ENCODE measurements at places on chromosomes 1 and 21. TPM values are rescaled to one million over a fixed set of nuclear protein-coding genes. Genes with fewer than 3 reads are reported as not detected.

DNA sequence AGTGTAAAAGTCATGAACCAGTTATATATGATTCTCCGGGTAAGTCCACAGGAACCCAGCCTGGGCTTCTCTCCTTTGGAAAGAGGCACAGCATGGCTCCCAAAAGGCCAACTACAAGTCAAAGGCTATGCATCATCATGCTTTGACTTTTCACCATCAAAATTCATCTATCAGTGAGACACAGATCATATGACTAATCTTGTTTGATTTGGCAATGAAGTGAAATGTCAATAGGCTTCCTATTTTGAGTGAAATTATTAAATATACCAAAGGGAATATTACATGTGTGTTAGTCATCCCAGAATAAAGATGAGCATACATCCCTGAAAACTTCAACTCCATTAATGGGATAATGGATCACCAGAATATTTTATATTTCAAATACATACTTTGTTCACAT, 83.5 kb upstream of the ADGRL2 start:
- no peak for DNase-seq

DNA sequence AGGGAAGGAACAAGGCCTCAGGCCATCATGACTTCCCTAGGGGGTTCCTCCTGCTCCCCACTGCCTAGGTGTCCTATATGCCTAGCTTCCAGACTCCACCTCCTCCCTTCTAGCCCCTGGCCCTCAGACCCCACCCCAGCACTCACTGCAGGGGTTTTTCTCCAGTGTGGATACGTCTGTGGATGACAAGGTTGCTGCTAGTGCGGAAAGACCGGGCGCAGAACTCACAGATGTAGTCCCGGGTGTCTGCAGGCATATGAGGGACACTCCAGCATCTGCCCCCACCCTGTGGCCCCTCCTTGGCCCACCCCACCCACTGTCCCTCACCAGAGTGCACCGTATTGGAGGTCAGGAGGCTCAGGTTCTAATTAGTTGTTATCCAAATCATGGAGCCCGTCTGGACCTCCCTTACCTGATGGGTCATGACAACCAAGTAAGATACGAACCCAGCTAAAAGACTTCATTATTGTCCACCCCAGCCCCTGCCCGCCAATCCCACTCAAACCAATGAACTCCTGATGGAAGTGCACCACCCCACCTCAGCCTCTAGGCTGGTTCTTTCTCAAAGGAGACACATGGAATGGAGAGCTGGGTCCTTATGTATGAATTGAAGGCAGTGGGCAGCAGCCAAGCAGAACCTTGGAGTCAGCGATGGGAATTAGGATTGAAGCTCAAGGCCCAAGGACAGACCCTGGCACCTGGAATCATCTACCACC, 8.2 kb downstream of the ZNF692 start:
- no peak for DNase-seq

GRCh38 chr1:15172405-15173259, 19.1 kb downstream of the TMEM51 start:
- no peak for DNase-seq

The OPRD1 gene
- not detected for total RNA-seq

The BACH1 gene
- 50.1 TPM for total RNA-seq

The CRABP2 gene
- 20.9 TPM for total RNA-seq

DNA sequence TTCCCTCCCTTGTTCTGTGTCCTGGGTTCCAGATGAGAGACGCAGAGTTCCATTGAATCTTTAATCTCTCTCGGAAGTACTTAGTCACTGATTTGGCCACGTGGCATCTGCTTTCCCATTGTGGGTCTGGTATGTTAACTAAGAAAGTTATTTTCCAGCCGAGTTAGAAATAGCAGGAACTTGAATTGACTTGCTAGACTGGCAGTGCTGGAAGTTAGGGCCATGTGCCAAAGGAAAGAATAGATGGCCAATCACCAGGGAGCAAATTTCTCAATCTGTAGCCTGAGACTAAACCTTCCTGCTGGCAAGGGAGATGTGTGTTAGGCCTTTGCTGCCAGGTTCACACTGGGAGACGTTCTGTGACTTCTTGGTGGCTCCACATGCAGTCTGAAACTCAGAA, 24.2 kb upstream of the SLFNL1 start:
- DNase-seq: no peak

DNA sequence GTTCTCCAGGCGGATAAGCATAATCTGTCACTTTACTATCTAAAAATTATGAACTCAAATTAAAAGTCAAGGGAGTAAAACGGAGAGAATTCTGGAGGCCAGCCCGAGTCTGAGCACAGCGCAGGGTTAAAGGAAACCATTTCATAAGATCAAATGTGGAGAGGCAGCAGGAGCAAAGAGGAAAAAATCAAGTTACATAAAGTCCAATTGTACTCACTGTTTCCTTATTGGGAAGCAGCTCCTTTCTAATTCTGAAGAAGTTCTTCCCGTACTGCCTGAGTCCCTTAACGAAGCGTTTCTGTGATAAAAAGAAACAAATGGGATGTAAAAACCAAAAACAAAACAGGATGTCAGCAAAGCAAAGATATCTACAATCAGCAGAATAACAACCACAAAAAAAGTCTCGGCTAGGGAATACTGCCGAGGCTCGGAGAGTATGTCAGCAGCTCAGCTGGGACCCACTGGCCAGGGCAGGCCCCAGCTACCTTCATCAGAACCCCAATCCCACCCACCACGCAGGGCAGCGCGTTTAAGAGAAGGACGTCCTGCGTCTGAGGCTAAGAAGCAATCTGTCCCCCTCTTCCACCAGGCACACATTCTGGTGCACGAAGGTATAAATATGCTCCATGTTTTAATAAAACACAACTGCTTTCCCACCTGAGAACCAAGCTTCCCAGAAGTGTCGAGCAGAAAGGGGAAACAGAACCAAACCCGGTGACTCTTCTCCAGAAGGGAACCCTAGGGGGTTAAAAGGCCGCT, 104.8 kb downstream of the SLC45A1 start:
- DNase-seq: no peak

- DNase-seq: no peak
Measured at GRCh38 chr1:201310986-201311355, 27.7 kb downstream of the PKP1 start.

GRCh38 chr1:168466714-168467131, 77.1 kb downstream of the XCL2 start:
- DNase-seq: no peak

- DNase-seq: peak; percentile 36
Measured at GRCh38 chr1:246792603-246793002, 68.4 kb downstream of the SCCPDH start.

The COL24A1 gene
- total RNA-seq: 0.38 TPM

GRCh38 chr1:42364542-42364941, 16.1 kb upstream of the RIMKLA start:
- no peak for DNase-seq

DNA sequence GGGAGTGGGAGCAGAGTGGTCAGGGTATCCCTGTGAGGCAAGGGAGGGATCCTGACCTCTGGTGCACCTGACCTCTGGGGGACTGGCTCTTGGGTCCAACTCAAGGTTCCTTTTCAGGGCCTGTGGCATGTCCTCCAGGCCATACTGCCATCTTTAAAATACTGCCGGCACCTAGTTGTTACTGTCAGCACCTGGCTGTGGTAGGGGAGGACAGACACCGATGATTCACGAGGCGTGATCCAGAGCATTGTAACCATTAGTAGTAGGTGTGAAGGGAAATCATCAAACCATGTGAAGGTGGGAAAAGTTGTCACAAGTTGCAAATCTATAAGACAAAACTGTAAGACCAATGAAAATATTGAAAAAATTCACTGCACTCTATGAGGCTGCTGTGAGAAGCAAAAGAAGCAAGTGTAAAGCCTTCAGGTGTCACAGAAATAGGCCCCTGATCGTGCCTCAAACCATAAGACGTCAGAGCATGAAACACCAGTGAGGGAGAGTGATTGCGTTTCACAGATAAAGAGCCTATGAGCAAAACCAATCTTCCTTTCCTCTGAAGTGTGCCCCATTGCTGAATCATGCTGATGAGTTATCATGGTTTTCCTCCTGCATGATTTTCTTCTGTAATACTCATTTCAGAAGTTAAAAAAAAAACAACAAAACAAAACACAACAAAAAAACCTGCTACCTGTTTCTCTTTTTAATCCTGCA, 55.3 kb downstream of the CDC7 start:
- no peak for DNase-seq

GRCh38 chr1:59138402-59138801, 158.5 kb upstream of the FGGY start:
- DNase-seq: no peak

The WNT3A gene
- not detected for total RNA-seq

DNA sequence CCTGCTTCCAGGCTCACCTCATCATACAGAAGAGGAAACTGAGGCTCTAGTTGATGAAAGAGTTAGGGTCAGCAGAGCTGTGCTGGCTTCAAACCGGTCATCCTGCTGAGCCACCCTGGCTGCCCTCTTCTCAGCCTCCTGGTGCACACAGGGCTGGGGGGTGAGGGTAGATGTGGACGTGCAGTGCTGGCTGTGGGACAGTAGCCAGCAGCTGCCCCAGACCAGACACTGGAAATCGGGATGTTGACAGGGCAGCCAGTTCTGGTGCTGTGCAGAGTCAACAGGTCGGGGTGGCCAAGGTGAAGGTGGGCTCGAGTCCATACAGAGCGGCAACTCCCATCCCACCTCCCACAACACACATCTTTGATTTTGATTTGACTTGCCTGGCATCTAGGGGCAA, 1.5 kb upstream of the CLCNKA start:
- no peak for DNase-seq

- DNase-seq: no peak
Measured at GRCh38 chr1:29520571-29521437, 284.5 kb downstream of the PTPRU start.

DNA sequence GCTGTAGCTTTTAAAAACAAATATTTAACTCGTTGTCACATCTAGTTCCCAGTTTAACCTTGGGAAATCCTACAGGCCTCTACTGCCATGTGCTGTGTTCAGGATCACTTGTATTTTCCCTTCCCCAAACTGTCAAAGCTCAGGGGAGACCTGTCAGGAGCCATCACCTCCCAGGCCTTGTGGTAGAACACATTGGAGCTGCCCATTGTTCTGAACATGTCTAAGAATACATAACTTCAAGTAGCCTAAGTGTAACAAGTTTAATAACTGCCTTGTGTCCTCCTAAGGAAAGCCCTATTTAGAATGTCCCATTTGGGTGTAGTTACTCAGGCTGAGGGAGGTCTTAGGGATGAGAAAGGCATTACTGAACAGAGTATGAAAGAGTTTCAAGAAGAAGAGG, 28.6 kb upstream of the PIGC start:
- DNase-seq: no peak

The LDLRAD1 gene
- total RNA-seq: not detected

- no peak for DNase-seq
Measured at GRCh38 chr1:232474826-232475225, 155.1 kb downstream of the SIPA1L2 start.

The AGO4 gene
- total RNA-seq: 22.0 TPM

DNA sequence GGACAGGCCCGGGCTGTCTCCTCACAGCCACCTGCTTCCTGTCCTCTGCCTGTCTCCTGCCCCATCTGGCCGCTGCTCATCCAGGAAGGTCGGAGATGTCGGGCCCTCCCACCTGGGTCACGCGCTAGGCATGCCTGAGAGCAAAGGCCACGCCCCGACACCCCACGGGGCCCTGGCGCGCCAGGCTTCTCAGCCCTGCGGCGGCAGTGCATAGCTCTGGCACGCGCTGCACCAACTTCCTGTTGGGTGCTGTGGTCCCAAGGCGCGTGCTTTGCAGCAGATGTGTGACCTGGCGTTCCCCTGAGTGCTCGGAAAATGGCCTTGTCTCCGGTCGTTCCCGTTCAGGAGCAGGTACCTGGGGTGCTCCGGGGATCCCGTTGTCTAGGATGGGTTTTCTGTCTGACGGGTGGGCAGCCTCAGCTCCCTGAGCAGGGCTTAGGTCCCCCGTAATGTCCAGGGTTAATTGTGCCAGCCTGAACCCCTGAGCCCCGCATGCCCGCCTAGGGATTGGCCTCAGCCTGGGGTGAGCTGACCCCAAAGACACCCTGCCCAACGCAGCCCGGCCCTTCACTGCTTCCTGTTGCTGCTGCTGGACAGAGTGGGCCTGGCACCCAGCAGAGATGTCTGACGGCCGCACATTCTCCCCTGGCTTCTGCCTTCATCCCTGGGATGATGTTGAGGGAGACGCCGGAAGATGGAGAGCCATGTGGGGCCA, 19.4 kb upstream of the KCNAB2 start:
- peak; percentile 95 for DNase-seq

GRCh38 chr1:222971146-222971545, 156.3 kb downstream of the DISP1 start:
- DNase-seq: no peak

DNA sequence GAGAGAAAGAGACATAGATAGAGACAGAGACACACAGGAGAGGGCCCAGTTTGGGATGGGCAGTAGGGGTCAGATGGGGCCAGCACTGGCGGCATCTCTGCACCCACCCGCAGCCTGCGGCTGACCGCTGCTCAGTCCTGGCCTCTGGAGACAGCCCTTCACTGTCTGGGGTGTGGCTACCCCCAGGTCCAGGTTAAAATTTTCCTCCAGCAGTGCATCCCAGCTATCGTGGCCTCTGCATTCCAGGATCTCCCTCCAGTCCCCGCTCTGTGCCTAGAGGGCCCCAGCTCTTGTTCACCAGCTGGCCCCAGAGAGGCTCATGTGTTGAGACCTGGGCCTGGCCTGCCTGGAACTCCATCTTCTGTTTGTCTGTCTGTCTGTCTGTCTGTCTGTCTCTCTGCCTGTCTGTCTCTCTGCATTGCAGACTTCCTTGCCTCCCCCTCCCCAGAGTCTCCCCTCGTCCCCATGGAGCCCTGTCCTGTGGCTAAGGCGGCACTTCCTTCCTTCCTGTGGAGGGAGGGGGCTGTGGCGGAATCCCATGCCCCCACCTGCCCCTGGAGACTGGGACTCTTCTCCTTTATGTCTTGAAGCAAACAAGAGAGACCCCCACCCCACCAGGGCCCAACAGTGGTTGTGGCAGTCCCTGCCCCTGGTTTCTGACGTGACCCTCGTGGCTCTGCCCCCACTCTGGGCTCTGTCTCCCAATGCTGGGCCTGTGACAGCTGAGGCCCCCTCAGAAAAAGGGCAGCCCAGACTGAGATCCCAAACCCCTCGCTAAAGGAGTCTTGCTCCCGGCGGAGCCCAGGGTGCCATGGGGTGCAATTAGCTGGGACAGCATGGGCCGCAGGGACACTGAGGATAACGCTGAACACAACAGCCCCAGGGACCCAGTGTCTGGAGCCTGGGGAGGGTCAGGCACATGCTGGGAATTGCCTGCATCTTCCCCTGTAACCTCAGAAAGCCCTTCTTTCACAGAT, 241.8 kb downstream of the NPHP4 start:
- peak; percentile 72 for DNase-seq

DNA sequence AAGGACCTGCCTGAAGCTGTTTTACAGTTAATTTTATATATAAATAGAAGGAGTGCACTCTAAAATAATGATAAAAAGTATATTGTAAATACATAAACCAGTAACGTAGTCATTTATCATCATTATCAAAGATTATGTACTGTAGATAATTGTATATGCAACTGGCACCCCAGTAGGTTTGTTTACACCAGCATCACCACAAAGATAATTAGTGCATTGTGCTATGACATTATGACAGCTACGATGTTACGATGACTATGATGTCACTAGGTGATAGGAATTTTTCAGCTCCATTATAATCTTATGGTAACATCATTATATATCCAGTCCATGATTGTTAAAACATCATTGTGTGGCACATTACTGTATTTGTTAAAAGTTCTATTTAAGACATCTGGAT, 185.2 kb downstream of the LBR start:
- no peak for DNase-seq

The NBPF14 gene
- total RNA-seq: 27.0 TPM

- no peak for DNase-seq
Measured at GRCh38 chr1:85428471-85429089, 36.4 kb downstream of the DDAH1 start.
